ENCODE measurements at places on chromosomes 1 and 21.

GRCh38 chr21:25115021-25115420 lies 492.3 kb downstream of the MRPL39 start:
- no peak for DNase-seq

DNA sequence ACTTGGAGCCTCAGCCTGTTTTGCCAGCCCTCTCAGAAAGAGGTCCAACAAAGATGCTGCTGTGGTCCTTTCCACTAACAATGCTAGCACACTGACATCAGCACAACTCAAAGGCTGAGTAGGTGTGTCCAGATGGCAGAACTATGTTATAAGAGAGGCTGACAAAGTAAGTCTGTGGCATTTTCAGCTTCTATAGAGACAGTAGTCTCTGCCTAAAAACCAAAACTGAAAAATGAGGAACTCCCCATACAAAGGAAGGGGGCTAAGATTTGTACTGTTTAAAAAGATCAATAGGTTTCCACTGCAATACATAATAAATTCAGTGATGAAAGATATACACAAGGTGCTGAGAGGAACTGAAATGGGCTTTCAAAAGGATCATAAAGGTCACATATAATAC lies 12.3 kb downstream of the ERO1B start:
- DNase-seq = no peak

DNA sequence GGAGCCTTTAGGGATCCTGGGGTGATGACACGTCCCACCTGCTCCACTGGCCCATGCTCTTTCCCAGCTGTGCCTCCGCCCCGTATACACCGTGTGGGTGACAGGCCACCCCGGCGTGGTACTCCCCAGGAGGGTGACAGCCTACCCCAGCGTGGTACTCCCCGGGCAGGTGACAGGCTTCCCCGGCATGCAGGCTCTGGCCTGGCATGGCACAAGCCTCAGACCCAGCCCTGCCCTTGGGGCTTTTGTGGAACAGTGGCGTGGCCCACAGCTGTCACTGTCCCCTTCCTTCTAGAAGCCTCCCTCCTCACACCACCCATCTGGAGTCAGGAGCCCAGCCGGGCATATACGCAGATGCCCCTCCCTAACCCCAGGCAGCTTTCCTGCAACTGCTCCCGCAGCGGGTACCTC lies 4.7 kb upstream of the PFKL start:
- DNase-seq = no peak

DNA sequence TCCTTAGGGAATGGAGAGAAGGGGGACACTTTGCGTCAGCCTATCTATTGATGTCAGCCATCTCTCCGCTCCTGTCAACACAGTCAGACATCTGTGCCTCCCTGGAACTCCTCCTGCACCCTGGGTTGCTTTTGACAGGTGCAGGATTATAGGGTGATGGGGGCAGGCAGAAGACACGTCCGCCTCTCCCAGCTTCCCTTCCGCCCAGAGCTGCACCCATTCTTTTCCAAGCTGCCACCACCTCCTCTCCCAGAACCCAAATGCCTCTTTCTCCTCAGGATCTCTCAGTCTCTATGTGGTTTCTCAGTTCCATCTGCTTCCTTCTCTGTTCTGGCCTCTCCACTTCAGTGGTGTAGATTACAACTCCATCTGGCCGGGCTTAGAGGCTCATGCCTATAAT lies 17.1 kb upstream of the KIF1B start:
- DNase-seq = no peak

GRCh38 chr21:45026826-45027225 lies 47.6 kb upstream of the ADARB1 start:
- DNase-seq = no peak

DNA sequence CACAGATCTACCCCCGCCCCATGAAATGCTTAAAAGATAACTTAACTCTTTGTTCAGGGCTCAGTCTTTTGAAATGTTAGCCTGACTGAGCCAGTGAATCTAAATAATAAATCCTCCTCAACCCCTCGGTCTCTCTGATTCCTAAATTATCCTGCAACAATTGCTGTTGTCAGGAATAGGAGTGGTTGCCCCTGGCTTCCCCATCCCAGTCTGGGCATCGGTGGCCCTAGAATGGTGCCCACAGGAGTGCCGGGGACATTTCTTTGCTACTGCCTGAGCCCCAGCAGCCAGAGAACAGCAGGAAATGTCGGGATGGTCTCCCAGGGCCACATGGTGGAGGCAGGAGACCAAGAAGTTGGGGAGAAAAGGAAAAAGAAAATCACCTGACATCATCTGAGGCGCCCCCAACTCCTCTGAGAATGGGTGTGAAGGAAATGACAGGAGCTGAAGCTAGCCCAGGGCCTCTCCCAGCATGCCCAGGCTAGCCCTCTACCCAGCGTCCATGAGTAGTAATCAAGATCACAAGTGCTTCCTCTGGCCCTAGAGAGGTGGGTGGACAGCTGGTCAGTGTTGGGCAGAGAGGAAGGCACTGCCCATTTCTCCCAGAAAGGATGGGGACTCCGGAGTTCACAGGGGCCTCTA lies 1.6 kb downstream of the PADI4 start:
- no peak for DNase-seq

GRCh38 chr1:2602866-2603520 lies 16.4 kb downstream of the PRXL2B start:
- DNase-seq = no peak

DNA sequence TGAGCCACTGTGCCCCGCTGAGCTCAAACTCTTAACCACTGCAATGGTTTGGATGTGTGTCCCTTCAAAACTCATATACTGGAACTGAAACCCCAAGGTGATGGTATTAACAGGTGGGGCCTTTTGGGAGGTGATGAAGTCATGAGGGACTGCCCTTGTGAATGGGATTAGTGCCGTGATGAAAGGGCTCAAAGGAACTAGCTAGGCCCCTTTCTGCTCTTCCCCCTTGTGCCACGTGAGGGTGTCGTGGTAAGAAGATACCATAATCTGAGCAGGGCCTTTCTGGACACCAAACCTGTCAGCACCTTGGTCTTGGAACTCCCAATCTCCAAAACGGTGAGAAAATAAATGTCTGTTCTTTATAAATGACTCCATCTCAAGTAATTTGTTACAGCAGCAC lies 45.5 kb upstream of the SPOCD1 start:
- DNase-seq = no peak

Measured in caudate nucleus (tissue), 63 donors.